ENCODE measurements at places on chromosomes 6 and 20.
A peak's percentile ranks its signal among the peaks of the same experiment; 100 is the strongest.

DNA sequence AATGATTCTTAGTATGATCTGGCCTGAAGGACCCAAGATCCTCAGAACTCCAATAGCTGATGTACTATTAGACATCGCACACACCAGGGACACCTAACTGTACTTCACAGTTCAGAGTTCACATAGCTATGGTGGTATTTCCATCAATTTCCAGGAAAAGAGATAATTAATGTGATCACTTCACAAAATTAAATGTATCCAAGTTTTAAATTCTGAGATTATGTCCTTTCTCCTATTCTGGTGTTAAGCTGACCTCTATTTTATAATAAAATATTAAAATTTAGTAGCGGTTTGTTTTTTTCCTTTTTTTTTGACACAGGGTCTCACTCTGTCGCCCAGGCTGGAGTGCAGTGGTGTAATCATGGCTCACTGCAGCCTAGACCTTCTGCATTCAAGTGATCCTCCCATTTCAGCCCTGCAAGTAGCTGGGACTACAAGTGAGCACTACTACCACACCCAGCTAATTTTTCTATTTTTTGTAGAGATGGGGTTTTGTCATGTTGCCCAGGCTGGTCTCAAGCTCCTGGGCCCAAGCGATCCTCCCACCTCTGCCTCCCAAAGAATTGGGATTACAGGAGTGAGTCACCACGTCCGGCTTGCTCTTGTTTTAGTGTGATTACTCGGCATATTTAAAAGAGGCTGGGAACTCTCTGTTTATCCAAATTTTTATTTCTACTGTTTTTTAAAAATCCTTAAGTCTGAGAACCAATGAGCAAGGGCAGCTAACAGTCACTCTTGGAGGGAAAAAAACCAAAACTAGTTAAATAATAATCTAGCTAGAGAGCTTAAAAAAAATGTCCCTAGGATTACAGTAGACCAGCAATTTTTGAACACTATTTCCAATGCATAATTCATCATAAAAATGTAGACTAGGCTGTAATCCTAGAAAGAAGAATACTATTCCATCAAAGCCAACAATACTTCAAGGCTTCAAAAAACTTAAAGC is 16.0 kb downstream of the KIF13A start:
- DNase-seq: no peak

DNA sequence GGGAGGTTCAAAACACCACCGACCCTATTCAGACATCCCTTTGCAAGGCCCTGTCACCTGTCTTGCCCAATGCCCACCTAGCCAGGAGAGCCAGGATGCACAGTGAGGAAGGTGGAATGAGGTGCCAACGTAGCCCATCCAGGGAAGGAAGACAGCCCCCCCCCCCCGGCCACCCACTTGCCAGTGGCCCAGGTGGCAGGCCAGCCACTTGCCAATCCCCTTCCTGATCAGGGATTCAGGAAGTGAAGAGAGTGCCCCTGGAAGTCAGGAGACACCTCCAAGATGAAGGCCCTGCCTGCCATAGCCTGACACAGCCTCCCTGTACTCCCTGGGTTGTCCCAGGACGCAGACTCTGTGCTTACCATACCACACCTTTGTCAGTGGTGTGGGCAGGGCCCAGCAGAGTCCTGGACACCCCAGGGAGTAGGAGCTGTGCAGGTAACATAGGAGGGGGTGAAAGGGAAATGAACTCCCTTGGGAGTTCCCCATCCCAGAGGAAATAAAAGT is 54.7 kb downstream of the MRPL14 start:
- no peak for DNase-seq

GRCh38 chr6:23269436-23269835 is 700.1 kb downstream of the HDGFL1 start:
- no peak for DNase-seq

- no peak for DNase-seq
Measured at GRCh38 chr20:62763404-62763803, 32.9 kb upstream of the MRGBP start.

- DNase-seq: no peak
Measured at GRCh38 chr6:19167251-19167650, 669.9 kb upstream of the ID4 start.

DNA sequence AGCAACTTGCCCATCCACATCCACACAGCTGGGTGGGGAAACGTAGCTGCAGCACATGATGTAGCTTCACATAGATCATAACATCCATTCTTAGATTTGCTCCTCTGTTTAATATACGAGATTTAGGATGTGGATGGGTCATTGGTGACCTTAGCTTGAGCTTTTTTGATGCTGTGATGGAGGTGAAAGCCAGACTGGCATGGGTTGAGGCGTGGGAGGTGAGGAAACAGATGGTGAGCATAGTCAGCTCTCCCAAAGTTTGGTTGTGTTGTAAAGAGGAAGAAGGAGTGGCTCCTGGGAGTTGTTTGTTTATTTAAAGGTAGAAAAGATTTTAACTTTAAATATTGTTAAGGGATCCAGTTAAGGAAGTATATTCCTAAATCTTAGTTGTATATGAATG is 5.3 kb downstream of the ARFGEF2 start:
- no peak for DNase-seq

DNA sequence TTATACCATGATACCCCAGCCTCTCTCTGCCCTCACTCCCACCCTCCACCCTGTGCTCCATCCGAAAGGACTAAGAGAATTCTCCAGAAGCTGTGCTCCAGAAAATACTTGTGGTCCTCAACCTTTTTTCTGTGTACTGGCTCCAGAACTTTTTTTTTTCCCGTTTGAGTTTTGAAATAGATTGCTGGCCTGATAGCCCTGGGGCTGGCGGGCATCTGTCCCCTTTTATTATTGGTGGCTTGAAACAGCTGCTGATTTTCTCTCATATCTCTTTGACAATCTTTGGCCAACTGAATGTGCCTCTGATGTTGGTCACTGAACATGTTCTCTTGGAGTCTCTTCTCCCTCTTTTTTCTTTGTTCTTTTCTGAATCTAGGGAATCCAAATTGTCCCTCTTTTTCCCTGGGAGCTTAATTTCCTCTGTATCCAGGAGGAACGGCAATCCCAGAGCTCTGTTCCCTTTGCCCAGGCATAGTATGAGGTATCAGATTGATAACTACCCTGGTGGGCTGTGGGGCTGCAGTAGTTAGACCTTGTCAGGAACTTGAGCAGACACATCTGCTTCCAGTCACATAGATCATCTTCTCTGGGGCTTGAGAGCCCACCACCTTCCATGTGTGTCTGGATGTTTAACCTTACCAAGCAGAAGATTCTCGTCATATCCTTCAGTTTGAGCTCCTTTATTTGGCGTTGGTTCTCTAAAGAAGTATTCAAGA is 1.6 kb downstream of the PPARD start:
- DNase-seq: no peak

DNA sequence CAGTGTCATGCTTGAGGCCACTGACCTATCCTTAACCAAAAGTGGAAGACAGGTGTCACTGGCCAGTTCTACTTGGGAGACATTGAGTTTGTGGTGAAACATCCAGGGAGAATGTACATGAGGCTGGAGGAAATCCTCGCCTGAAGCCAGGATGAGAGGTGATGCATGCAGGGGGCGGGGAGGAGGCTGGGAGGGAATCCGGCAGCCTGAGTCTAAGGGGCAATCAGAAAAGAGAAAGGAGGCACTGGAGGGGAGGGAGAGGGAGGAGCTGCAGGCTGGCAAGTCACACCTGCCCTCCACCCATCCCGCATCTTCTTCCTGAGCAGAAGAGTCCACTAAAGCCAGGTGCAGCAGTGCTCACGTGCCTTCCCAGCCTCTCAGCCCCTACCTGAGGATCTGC is 14.9 kb upstream of the DDO start:
- DNase-seq: no peak

GRCh38 chr20:40314278-40314677 is 374.8 kb downstream of the MAFB start:
- DNase-seq: no peak

GRCh38 chr6:112663698-112664097 is 316.6 kb downstream of the RFPL4B start:
- DNase-seq: no peak

- peak; percentile 83 for DNase-seq
Measured at GRCh38 chr20:956330-956951, 40.3 kb upstream of the ANGPT4 start.

- no peak for DNase-seq
Measured at GRCh38 chr6:36122495-36123269, 7.6 kb upstream of the MAPK13 start.

GRCh38 chr6:147262946-147263345 is 58.7 kb downstream of the STXBP5 start:
- DNase-seq: no peak

GRCh38 chr20:2261046-2261485 is 34.7 kb upstream of the TGM3 start:
- no peak for DNase-seq

- no peak for DNase-seq
Measured at GRCh38 chr6:70303034-70303525, at the start of gene COL9A1. Gene COL9A1, minus strand, starts transcription at chr6:70303084. Its CDS starts 160 bp downstream, at chr6:70302924.

- no peak for DNase-seq
Measured at GRCh38 chr6:52230685-52231084, 13.6 kb downstream of the IL17F start.

DNA sequence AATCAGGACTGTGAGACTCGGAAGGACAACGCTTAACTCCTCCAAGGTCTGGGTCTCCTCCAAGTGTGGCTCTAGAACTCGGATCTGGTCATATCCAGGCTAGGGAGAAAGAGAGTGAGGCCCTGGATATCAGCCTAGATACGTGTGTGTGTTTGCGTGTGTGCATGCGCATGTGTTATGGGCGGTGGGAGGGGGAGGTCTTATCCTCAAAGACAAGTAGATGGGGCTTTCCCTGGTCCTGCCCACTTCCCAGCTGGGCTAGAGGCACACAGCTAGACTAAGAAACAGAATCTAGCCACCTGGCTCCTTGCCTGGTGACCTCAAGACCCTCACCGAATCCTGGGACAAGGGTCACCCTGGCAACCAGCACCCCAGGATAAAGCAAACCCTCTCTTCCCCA is 13.2 kb downstream of the CPNE5 start:
- no peak for DNase-seq

- DNase-seq: no peak
Measured at GRCh38 chr20:19546648-19547047, 211.4 kb upstream of the RIN2 start.

GRCh38 chr20:57980506-57980905 is 247.9 kb downstream of the ANKRD60 start:
- DNase-seq: no peak

GRCh38 chr20:22717466-22717865 is 133.1 kb upstream of the FOXA2 start:
- DNase-seq: no peak

DNA sequence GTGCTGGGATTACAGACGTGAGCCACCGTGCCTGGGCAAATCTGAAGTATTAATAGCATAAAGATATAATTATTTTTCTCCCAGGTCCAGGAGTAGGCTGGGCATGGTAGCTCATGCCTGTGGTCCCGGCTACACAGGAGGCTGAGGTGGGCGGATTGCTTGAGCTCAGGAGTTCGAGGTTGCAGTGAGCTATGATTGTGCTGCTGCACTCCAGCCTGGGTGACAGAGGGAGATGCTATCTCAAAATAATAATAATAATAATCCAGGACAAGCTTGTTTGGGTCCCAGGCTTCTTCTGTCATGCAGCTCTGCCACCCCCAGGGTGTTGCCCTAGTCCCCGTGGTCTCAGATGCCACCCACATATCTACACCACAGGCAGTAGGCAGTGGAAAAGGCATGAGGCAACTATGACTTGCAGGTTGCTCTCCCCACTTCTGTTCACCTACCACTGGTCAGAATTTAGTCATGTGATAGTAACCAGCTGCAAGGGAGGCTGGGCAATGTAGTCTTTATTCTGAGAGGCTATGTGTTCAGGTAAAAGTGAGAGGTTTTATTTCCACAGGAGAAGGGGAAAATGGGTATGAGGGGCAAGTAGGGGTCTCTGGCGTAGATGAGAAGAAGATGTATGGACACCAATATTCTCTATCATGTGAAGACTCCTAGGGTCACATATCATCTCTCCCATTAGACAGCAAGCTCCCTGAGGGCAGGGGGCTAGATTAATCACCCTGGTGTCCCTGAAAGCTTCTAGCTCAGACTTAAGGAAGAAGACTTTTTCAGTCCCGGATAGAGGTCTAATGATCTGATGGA is 25.7 kb downstream of the TCF15 start:
- DNase-seq: no peak

GRCh38 chr6:117317261-117317660 is 51.9 kb downstream of the VGLL2 start:
- no peak for DNase-seq

- peak; percentile 19 for DNase-seq
Measured at GRCh38 chr20:61931476-61932198, 134.0 kb downstream of the TAF4 start.

DNA sequence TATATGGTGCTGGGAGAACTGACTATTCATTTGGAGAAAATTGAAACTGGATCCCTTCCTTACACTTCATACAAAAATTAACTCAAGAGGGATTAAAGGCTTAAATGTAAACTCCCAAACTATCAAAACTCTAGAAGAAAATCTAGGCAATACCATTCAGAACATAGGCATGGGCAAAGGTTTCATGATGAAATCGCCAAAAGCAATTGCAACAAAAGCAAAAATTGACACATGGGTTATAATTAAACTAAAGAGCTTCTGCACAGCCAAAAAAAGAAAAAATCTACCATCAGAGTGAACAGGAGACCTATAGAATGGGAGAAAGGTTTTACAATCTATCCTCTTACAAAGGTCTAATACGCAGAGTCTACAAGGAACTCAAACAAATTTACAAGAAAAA is 851.3 kb upstream of the MAN1A1 start:
- DNase-seq: no peak

GRCh38 chr20:3820901-3821727 is 767 bp downstream of the AP5S1 start:
- DNase-seq: no peak

DNA sequence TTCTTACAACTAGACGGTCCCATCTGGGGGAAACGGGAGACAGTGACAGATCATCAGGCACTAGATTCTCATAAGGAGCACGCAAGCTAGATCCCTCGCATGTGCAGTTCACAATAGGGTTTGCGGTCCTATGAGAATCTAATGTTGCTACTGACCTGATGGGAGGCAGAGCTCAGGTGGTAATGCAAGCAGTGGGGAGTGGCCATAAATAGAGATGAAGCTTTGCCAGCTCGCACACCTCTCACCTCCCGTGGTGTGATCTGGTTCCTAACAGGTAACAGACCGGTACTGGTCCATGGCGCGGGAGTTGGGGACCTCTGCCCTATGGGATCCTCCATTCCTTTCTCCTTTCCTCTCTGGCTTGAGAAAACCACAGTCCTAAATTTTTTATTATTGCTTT is 63.8 kb downstream of the TPD52L1 start:
- no peak for DNase-seq

GRCh38 chr6:140281236-140281635 is 906.8 kb upstream of the CITED2 start:
- no peak for DNase-seq

DNA sequence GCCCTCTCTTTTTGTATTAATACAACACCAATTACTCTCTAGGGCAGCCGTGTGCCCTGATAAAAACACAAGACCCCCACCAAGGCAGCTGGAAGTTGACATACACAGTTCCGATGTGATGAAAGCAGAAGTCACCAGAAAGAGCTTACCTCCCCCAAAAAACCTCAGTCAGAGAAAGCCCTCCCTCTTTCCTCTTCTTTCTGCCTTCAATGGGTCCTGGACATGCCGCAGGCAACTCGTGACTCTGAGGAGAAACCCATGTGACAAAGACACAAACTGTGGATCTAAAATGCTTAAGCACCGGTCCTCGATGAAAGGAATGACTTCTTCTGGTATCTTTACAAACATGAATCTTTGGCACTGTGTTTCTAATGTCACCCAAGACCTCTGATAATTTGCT is 117.7 kb upstream of the CCDC28A start:
- DNase-seq: no peak

GRCh38 chr6:133242637-133243585 is 1.8 kb downstream of the EYA4 start:
- peak; percentile 72 for DNase-seq

- DNase-seq: no peak
Measured at GRCh38 chr6:71537717-71538116, 249.1 kb downstream of the OGFRL1 start.
